ENCODE measurements at places on chromosomes 1 and 21.

- no peak for DNase-seq
Measured at GRCh38 chr1:94281361-94282142, 44.2 kb upstream of the ARHGAP29 start.

- DNase-seq = no peak
Measured at GRCh38 chr1:196121181-196121580, 487.1 kb downstream of the KCNT2 start.

- no peak for DNase-seq
Measured at GRCh38 chr1:165898837-165899236, 71.4 kb downstream of the UCK2 start.

GRCh38 chr1:200306944-200307754, 102.7 kb downstream of the ZNF281 start:
- peak; percentile 42 for DNase-seq

- no peak for DNase-seq
Measured at GRCh38 chr1:203286161-203286984, 18.9 kb upstream of the BTG2 start.

DNA sequence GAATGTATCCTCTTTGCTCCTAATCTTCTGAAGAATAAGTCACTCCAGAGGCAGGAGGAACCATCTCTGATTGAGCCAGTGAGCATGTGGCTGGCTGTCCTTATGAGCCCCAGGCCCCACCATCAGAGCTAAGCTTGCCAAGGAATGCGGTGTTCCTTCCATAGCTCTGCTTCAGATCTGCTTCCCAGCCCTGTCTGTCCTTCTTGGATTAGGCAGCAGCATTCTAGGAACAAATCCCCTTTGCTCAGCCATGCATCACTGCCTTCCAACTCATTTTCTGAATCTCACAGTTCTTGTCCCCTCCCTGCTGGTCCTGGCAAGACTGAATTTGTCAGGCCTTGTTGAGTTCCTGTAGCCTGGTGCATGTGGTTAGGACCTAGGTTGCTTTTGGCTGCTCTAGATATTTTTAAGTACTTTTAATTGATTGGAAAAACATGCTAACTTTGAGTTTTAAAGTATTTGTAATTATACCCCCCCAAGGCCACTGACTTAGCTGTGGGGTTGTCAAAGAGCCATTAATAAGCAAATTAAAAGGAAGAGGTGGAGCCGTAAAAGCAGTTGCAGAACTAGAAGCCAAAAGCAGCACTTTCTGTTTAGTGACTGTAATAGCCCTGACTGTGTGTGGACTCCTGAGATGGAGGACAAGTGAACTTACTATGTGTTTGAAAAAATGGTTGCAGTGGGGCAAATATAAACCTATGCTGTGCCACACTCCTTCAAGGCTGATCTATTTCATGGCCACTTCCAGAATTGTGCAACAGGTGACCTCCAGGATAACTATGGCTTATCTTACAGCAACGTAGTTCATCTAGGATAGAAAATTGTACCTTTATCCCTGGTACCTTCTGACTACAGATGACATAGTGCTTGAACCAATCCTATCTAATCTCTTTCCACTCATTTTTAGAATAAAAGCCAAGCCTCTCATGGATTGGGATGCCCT, 61.3 kb upstream of the BACH1 start:
- DNase-seq = no peak

DNA sequence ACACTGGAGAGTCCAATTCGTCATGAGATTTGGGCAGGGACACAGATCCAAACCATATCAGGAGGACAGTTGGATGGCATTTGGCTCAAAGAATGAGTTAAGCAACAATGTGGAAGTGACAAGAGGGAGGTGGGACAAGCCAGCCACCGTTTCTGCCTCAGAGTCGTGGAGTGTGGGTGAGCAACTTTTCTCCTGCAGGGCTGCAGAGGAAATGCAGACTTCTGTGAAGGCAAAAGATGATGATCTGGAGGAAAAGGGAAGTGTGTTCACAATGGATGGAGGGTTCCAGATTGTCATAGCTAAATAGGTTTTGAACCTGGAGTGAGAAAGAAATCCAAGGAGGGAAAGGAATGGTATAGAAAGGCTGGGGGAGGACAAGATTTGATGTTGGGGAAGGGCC, 16.4 kb upstream of the KANK4 start:
- DNase-seq = no peak

DNA sequence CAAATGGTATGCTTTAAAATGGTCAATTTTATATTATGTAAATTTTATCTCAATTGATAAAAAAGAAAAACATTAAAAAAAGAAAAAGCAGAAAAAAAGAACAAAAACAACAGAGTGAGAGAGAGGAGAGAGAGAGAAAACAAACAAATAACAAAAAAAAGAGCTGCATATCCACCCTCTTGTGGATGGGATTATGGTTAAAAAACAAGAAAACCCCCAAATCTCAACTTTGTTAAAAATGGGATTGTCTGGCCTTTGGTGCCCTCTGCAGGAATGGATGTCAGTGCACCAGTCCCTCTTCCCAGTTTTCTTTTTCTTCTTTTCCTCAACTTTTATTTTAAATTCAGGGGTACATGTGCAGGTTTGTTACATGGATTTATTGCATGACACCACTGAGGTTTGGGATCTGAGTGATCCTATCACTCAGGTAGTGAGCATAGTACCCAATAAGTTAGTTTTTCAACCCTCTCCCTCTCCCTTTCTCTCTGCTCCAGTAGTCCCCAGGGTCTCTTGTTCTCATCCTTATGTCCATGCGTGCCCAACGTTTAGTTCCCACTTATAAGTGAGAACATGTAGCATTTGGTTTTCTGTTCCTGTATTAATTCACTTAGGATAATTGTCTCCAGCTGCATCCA, 28.1 kb downstream of the RNF187 start:
- peak; percentile 30 for DNase-seq

DNA sequence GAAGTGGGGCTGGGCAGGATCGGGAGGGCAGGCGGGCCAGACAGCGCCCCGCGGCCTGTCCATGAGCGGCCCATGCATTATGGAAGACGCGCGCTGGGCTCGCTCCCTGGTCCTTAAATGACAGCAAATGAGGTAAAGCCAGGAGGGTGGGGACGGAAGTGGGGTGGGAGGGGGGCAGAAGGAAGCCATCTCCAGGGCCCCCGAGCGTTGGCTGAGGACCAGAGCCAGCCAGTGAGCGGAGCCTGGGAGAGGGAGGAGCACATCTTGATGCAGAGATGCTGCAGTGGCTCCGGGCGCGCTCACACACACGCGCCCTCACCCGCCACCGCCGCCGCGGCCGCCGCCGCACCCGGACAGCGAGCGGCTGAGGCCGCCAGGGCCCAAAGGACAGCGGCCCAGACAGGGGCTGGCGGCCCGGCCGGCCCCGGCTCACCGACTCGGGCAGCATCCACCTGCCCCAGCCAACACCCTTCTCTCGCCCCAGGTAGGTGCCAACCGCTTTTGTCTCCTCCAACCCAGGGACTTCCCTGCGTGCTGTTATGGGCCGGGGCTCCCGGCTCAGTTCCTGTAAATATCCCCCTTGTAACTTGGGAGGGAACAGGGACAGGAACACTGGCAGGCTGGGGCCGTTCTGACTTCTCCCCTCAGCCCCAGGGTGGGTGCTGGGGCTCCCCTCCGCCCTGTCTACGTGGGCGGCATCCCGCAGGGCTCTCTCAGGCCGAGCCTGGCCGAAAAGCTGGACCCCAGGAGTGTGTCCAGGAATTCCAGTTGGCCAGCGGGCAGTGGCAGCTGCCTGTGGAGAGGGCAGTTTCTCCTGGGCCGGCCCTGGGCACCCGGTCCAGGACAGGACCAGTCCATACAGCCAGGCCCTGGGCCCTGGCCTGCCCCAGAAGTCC, at the start of gene CNTN2:
TSS of gene CNTN2 (plus strand) at position 302 of the 896 bp plus-strand sequence. CDS start 9,974 bp downstream, outside the sequence.
- no peak for DNase-seq

GRCh38 chr1:236990052-236990445, 14.2 kb downstream of the MT1HL1 start:
- peak; percentile 3 for DNase-seq

- no peak for DNase-seq
Measured at GRCh38 chr1:246219508-246220030, 287.5 kb downstream of the SMYD3 start.

DNA sequence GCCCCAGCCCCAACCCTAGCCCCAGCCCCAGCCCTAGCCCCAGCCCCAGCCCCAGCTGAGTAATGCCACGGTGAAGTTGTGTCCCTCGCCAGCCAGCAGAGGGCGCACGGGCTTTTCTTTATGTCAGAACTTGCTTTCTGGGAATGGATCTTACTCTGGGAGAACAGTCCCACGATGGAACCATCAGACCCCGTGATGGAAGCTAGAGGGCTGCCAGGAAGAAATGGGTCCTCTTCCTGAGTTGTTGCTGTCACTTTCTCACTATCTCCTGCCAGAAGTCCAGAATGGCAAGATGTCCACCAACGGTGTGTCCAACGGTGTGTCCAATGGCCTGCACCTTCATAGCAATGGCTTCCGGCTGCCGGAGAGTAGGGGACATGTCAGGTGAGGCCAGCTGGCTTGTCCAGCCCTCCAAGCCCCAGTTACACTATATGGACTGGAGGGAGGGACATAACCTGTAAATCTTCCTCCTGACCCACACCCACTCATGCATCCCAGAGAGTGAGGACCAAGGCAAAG, 25.1 kb upstream of the TMEM222 start:
- DNase-seq = peak; percentile 57

DNA sequence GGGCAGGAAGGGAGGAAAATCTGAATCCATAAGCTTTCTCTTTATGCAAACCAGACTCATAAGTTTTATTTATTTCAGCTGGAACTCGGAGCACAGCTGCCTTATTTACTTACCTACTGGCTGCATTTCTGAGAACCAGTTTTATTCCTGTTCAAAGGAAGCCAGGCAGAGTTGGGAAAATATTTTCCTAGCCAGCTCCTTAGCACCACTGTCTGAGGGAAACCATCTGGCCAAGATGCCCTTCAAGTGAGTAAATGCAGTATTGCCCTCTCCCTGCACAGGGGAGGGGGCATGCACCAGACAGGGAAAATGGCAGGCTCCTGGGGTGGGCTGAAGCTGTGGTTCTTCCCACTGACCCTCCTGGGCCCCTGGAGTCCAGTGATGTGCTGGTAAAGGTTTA, 28.9 kb upstream of the FMOD start:
- no peak for DNase-seq

DNA sequence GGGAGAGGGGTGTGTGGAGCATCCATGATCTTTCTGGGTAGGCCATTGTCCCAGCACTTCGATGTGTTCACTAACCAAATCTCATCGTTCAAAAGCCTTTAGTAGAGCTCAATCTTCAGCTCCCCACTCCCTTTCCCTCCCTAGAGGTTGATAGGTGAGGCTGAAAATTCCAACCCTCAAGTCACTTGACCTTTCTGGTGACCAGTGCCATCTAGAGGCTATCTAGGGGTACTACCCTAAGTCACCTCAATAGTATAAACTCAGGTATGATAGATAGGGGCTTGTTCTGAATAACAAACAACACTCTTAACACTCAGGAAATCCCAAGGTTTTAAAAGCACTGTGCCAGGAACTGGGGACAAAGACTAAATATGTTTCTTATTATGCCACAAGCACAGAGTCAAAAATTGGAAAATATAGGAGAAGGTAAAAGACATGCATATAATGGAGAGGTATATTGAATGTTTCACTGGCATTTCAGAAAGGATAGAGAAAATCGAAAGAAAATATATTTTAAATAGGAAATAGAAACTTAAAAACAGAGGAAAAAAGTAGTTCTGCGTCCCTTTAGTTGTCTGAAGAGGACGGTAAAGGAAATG, 42.9 kb upstream of the CD53 start:
- peak; percentile 63 for DNase-seq

GRCh38 chr1:44472620-44473525, 67.8 kb downstream of the RNF220 start:
- no peak for DNase-seq

DNA sequence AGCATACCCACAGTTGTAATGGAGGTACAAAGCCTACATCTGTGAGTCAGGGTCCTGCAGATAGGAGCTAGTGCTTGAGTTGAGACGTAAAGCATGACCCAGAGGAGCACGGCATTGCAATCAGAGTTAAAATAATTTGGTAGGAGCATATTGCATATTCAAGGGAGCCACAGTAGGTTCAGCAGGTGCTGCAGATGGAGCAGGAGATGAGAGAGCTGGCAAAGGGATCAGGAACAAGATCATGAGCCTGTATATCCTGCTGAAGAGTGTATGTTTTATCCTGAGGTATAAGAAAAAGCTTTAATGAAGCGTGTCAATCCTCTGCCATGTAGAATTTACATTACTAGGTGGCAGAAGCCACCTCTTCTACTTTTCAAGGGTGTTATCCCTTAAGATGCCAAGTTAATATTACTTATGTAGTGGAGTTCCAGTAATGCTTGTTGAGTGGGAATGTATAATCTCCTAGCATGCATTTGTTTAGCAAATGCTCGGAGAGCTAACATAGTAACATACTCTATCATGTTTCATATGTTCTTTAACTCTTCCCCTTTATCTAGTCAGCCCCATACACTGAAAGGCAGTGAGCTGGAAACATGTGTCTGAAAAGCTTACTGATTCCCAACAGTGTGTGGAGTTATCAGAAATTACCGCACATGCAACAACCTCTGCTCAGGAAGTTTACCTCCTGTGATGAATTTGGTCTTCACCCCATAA, 300.3 kb downstream of the GRIK1 start:
- DNase-seq = no peak

- no peak for DNase-seq
Measured at GRCh38 chr1:41622402-41622801, 137.9 kb upstream of the EDN2 start.

GRCh38 chr1:207993477-207994445, 82.8 kb upstream of the CD34 start:
- DNase-seq = no peak

DNA sequence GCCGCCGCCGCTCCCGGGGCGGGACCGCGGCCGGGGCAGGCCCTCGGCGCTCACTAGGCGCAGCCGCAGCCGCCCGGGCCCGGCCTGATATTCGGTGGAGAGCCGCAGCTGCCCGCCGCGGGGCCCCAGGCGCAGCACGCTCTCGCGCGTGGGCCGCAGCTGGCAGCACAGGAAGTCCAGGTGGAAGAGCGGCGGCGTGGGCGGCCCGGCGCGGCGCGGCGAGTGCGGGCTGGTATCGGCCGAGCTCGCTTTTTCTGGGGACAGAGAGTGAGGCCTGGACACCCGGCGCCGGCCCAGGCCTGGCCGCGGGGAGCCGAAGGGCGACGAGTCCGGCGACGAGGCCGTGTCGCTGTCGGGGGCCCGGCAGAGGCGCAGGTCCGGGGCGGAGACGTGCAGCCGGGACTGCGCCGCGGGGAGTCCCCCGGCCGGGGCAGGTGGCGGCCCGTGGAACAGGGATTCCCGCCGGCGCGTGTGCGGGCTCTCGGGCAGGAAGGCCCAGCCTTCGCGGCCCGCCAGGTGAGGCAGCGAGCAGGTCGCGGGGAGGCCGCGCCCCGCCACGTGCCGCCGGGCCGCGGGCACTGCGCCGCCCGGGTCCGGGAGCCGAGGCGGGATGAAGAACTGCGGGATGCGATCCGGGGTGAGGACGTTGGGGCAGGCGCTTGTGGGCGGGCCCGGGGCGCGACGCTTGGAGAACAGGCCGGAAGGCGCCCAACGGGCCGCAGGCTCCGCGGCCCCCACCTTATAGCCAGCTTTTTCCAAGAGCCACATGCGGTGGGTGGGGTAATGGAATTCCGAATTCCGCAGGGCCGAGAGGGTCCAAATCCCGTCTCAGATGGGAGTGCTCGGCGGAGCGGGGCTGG, 1.2 kb downstream of the C2CD4D start:
- no peak for DNase-seq

- no peak for DNase-seq
Measured at GRCh38 chr1:244657421-244657820, 4.5 kb downstream of the DESI2 start.
